ACHN (cell line): ENCODE measurements at places on chromosomes 4 and X.
A peak's percentile ranks its signal among the peaks of the same experiment; 100 is the strongest.

DNA sequence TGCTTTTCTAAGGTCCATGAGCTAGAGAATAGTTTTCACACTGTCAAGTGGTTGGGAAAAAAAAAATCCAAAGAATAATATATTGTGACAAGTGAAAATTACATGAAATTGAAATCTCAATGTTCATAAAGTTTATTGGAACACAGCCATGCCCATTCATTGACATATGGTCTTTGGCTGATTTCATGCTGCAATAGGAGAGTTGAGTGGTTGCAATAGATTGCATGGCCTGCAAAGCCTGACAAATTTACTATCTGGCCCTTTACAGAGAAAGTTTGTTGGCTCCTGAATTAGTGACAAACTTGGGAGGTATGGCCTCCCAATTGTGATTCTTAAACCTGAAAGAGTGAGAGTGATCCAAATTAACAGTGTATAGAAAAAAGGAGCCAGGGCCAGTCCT is 115.5 kb upstream of the FAM9C start:
- DNase-seq = no peak

GRCh38 chrX:22666441-22666840 is 333.3 kb upstream of the DDX53 start:
- DNase-seq = peak; percentile 9

GRCh38 chr4:140680686-140681085 is 75.5 kb downstream of the TBC1D9 start:
- DNase-seq = no peak

DNA sequence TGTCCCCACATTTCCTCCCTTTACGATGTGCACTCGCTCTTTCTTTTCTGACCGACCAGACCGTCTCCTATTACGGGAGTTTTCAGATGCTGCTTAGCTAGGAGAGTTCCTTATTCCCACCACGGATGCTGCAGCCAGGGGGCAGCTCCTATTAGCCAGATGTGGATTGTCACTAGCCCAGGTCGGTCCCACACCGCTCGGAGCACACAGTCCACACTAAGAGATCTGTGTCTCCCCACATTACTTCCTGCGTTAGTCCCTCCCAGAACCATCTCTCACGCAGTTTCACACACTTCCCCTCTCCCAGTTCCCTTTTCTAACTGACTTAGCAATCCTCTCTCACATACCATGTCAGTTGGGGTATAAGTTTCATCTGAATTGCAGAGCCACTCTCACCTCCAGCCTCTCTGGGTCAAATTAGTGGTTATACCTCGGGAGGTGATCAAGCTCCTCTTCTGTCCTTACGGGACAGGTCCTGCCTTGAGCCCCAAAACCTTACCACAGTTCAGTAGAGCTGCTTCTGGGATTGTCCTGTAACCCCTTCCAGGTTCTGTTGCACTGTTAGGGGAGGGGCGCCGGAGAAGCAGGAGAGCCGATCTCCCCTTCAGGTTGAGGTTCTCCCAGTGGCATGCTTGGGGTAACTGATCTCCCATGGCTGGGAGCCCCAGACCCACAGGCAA is 28.2 kb downstream of the SULT1E1 start:
- no peak for DNase-seq

DNA sequence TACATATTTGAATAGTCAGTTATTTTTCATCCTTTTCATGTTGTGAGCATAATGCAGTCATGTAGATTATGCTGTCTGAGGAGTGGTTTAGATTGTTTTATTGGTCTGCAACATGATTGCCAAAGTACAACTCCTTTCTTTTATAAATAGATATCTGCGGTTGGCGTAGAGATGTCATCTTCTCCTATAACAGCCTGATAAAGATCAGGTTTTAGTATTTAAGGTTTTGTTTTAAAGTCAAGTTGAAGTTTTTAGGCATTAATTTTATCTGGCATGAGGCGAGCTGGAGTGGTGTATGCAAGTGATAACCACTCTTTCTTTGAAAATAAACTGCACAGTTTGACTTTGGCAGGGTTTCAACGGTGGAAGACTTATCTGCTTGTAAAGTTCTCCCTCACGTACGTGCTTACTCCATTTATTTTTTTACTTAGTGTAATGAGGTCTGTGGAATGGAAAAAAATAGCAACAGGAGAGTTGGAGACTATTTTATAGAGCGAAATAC is 126.3 kb downstream of the FBXO8 start:
- DNase-seq = no peak

DNA sequence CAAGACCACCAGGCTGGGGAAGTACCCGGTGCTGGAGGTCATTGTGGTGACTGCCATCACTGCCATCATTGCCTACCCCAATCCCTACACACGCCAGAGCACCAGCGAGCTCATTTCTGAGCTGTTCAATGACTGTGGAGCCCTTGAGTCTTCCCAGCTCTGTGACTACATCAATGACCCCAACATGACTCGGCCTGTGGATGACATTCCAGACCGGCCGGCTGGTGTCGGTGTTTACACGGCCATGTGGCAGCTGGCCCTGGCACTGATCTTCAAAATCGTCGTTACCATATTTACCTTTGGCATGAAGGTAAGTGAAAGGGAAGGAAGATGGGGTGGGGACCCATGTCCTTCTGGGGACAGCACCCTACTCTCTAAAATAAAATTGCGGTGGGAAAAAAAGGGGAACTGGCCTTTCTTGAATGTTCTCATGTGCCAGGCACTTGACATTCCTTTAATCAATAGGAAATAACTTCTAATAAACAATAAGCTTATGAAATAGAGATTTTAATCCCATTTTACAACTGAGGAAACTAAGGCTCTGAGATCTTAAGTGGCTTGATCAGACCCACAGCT is 51.6 kb downstream of the CLCN4 start:
- no peak for DNase-seq

DNA sequence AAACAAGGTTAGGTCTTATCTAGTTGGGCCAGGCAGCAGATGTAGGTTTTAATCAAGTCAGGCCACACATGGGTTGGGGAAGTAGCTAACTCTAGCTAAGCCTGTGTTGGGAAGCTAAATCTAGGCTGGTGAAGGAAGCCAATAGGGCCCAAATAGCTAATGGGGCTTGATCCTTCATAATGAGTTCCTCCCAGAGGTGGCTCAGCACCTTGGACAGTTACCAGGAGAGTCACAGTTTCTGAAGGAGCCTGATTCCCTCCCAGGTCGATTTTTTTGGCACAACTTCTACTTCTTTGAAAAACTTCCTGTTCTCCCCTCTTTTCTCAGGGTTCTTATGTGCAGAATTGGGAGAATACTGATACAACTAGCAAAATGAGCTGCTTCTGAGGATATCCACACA is 242.5 kb upstream of the PRPS2 start:
- DNase-seq = peak; percentile 17

DNA sequence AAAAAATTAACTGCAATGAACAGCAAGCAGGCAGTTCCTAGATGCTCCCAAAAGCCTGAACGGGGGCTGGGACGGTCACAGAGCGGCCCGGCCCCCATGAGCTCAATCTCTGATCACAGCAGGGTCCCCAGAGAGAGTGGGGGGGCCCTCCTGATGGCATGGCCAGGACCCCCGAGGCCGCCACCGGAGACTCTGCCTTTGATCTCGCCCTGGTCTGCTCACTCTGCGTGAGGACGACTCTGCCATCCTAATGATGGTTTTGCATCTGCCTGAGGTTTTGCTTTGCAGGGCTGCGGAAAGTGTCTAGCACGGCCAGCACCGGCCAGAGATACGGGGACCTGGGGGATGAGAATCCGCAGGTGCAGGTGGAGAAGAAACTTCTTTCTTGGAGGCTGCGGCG is 103.8 kb downstream of the SHOX start:
- no peak for DNase-seq

DNA sequence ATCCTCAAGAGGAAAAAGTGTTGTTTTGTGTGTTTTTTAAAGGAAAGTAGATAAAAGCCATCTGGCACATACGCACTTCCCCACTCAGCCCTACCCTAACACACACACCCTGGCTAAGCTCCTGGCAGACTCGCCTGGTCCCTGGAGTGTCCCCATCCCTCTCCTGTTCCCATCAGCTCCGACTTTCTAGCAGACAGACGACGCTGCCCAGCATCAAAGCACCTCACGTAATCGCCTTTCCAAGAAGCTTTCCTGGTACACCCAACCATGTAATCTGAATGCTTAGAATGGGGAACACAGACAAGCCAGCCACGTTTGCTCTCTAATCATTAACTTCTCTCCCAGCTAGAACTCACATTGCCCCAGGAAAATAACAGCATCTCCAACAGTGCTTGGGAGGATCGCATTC is 116.2 kb downstream of the AFAP1 start:
- peak; percentile 82 for DNase-seq

- no peak for DNase-seq
Observed at GRCh38 chr4:24637173-24637572, 52.8 kb upstream of the DHX15 start.

DNA sequence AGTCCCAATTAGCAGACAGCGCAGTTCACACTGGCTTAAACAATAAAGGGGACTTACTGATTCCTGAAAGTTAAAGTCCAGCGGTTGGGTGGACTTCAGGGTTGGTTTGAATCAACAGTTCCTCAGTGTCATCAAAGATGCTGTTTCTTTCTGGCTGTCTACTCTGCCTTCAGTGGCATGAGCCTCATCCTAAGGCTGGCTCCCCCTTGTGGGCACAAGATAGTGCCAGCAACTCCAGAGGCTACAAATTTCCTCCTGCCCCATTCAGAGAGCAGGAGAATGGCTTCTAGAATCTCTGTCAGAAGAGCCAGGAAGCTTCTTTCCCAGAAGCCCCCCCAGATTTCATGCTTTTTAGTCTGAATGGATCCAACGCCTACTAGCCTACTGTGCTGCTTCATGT is 82.4 kb upstream of the MTM1 start:
- peak; percentile 42 for DNase-seq

DNA sequence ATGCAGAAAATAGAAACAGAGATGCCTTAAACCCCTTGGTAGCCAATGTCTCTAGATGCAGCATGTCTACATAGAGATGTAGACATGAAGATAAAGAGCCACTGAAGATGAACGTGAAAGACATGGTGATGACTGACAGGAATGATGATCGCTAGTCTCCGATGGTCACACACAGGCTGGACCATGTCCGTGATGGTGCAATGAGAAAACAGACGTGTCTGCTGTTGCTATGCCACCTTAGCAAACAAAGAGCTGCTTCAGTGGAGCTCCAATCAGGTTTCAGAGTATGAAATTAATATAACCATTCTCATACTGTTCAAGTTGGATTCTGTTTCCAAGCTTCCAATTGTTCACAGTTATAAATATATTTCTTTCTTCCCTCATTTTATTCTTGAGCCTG is 256.5 kb downstream of the CAMK2D start:
- no peak for DNase-seq

- DNase-seq = no peak
Observed at GRCh38 chr4:163707873-163708272, 213.4 kb downstream of the TMA16 start.

- no peak for DNase-seq
Observed at GRCh38 chr4:157004279-157005161, 32.9 kb upstream of the PDGFC start.

GRCh38 chr4:179325181-179325580 is 1882.9 kb upstream of the AGA start:
- DNase-seq = no peak

- no peak for DNase-seq
Observed at GRCh38 chr4:49516796-49517195, 530.7 kb downstream of the CWH43 start.

DNA sequence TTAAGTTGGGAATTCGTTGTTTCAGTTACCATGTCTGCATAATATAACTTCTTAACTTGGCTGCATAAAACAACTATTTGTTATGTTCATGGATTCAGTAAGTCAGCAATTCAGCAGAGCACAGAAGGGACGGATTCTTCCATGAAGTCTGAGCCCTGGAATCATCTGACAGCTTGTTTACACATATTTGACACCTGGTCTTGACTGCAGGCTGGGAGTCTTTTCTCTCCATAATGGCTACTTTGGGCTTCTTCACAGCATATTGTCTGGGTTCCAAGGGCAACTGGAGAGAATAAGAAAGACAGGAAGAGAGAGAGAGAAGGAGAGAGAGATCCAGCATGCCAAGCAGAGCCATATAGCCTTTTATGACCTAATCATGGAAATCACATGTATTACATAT is 23.1 kb downstream of the CENPC start:
- no peak for DNase-seq

DNA sequence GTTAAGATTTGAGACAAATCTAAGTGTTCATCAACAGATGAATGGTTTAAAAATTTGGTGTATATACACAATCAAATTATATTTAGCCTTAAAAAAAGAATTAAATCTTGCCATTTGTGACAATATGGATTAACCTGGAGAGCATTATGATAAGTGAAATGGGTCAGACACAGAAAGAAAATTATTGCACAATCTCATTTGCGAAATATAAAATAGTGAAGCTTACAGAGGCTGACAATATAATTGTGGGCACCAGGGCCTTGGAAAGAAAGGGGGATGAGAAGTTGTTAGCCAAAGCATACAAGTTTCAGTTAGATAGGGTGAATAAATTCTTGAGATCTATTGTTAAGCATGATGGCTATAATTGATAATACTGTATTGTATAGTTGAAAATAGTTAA is 883.0 kb downstream of the TECRL start:
- no peak for DNase-seq

- no peak for DNase-seq
Observed at GRCh38 chrX:5586726-5587125, 641.9 kb downstream of the NLGN4X start.

DNA sequence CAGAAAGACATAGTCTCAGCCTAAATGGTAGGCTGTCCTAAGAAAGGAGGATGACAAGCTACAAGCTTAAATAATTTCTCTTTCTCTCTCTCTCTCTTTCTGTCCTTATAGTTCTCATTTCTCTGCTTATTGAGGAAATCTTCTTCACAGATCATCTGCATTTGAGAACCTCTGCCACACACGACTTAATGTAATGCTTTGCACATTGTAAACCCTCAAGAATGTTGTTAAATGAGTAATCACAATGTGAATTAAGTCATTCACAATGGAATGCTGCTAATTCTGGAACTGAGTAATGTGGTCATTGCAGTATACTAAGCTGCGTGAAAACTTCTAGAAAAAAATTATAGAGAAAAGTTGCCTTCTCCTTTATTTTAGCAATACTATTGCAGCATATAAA is 508.9 kb upstream of the FTHL17 start:
- peak; percentile 28 for DNase-seq

DNA sequence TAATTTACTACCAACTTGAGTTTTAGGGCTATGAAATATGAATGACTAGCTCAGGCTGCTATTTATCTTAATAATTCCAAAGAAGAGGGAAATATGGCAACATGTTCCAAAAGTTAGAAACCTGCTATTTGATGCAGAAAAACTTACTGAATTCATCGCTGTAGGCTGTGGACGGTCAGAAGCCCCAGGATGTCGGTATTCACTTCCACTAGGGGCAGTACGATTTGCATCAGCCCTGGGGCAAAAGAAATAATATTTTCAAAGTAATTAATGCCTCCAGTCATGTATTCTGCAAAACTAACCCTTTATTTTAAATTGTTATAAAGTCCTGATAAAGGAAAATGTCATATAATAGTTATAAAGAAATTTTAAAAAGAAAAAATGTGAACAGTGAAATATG is 4.5 kb downstream of the PLRG1 start:
- DNase-seq = peak; percentile 3

DNA sequence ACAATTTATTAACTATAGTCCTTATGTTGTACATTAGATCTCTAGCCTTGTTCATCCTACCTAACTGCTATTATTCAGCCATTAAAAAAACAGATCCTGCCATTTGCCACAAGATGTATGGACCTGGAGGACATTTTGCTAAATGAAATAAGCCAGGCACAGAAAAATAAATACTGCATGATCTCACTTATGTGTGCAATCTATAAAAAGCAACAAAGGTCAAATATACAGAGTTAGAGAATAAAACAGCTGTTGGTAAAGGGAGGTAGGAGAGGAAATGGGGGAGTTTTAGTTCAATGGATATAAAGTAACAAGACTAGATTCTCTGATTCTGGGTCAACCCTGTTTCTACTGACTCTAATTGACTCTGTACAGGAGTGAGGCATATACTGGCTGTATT is 103.3 kb upstream of the FAM9C start:
- DNase-seq = no peak
